Esophagus (tissue), 2 donors: ENCODE measurements at places on chromosomes 5 and 9. TPM values are rescaled to one million over a fixed set of nuclear protein-coding genes. Genes with fewer than 3 reads are reported as not detected.

The C9orf78 gene
- polyA plus RNA-seq, result 21.9 TPM

The PRRT1B gene
- not detected for polyA plus RNA-seq

The PITX1 gene
- polyA plus RNA-seq, result 519 TPM

The GPSM1 gene
- 1.7 TPM for polyA plus RNA-seq

The EGFLAM gene
- polyA plus RNA-seq, result 0.53 TPM
